GM12864 (cell line): ENCODE measurements at places on chromosomes 3 and 15.

DNA sequence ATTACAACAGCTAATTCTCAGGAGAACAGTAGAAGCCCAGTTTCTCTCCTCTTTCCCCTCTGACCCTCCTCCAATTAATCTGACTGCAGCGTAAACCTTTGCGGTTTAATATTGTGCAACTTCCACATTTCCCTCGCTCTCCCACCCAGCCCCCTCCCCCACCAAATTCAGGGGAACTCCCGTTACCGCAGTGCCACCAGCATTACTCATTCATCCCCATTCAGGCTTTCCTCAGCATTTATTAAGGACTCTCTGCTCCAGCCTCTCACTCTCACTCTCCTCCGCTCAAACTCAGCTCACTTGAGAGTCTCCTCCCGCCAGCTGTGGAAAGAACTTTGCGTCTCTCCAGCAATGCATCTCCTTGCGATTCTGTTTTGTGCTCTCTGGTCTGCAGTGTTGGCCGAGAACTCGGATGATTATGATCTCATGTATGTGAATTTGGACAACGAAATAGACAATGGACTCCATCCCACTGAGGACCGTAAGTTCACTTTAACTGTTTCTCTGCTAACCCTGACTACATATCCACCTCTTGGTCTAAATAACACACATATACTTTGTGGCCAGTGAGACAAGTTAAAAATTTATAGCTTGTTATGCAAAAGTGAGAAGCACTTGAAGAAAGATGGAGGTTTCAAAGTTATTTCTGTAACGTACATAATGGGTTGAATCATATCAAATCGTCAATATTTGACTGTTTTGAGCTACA lies at the start of gene PTX3:
PTX3 (plus strand) TSS at position 268 of the 709 bp plus-strand sequence; CDS start at position 352, 84 bp downstream.
- DNase-seq: no peak

DNA sequence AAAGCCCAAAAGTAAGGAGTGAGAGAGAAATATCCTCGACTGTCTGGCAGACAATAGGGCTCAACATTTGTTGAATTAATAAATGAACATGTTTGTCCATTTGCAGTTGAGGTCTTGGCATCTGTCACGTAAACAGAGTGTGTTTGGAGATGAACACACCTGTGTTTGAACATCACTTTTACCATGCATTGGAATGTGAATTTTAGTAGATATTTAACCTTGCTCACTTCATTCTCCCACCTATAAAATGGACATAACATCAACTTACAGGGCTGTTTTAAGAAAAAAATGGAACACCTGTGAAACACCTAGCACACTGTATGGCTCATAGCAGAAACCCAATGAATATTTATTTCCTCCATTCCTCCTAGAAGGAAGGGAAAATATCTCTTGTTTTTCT lies 204.8 kb downstream of the KCNMB2 start:
- DNase-seq: no peak

- no peak for DNase-seq
These were observed 7.0 kb downstream of the PAK6 start for GRCh38 chr15:40245666-40246450.

DNA sequence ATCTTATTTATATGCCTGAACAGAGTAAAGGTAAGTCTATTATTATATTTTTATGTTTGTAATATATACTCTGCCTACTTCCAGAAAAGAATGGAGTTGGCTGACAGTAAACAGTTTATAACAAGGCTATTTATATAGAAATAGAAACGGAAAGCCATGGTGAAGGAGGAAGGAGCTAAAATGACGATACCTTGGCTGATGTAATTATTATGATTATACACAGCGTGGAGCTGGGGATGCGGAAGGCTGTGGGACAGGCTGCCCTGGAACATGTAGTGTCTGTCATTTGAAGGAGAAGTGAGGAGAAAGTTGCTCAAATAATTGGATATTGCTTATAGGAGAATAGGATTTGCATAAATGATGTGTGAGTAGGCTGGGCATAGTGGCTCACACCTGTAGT lies 37.8 kb downstream of the CEMIP start:
- no peak for DNase-seq

- DNase-seq: no peak
These were observed 402.4 kb downstream of the SHQ1 start for GRCh38 chr3:72445827-72446217.

- no peak for DNase-seq
These were observed 37.4 kb upstream of the FBXL22 start for GRCh38 chr15:63559753-63560152.

GRCh38 chr15:95327661-95328060 lies 1002.8 kb upstream of the NR2F2 start:
- no peak for DNase-seq
